Inflammatory macrophage treated with lipopolysaccharide for 4 hours (primary cell): ENCODE measurements at places on chromosomes 3 and 15.

GRCh38 chr3:32495609-32496008 lies 7.0 kb downstream of the CMTM6 start:
- DNase-seq: no peak

- DNase-seq: no peak
Observed at GRCh38 chr3:128992926-128993460, 883 bp downstream of the CFAP92 start.

GRCh38 chr15:84104853-84105252 lies 130.7 kb upstream of the GOLGA6L4 start:
- no peak for DNase-seq

GRCh38 chr15:66862940-66863335 lies 160.9 kb downstream of the SMAD6 start:
- peak; percentile 70 for DNase-seq

GRCh38 chr3:127677541-127678314 lies 5.0 kb downstream of the ABTB1 start:
- no peak for DNase-seq

GRCh38 chr3:9682096-9682495 lies 21.5 kb upstream of the CPNE9 start:
- DNase-seq: no peak

- DNase-seq: no peak
Observed at GRCh38 chr15:51112078-51112477, 17.4 kb upstream of the TNFAIP8L3 start.

- DNase-seq: no peak
Observed at GRCh38 chr3:78858174-78858573, 909.6 kb downstream of the ROBO1 start.

DNA sequence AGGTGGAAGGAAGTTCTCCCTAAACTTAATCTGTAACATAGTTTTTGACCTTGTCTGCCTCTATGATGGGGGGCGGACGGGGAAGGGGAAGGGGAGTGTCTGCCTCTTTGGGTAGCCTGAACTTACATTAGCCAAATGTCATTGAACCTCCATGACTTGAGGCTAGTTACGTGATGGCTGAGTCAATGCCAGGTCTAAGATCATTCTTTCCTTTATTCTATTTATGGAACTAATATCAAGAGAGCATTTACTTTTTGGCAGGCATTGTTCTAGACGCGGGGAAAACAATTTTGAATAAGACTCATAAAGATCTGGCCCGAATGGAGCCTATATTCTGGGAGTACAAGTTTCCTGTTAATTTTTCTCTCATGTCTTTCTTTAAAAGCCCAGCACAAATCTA lies 340.7 kb upstream of the C2CD4B start:
- DNase-seq: no peak

DNA sequence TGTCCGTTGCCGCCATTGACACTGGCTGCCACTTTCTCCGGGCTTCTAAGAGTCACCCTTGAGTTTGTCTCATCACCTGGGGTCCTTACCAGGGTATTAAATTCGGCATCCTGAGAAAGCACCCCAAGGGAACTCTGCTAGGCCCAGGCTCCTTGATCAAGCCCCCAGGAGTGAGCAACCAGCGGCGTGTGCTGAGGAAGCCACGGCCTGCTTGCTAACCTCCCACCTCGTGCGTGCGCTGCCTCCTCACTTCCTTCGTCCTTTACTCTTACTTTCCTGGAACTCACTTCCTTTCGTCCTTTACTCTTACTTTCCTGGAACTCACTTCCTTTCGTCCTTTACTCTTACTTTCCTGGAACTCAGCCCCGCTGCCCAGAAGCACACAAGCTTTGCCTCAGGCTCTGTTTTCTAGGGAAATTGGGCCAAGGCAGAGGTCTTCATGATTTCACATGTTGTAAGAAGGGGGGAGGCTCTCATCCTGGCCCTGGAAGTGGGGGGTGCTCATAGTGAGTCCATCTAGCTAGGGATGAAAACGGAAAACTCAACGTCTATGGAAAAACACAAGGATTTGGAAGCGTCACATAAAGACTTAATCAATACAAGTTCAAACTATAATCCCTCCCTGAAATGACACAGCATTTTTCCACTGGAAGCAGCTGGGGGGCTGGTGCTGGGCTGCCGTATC lies 36.7 kb upstream of the BDH1 start:
- DNase-seq: no peak

GRCh38 chr3:9266716-9267115 lies 17.3 kb upstream of the SRGAP3 start:
- no peak for DNase-seq
